Ovary (tissue), 10 donors: ENCODE measurements at places on chromosomes 2 and 18. TPM values are rescaled to one million over a fixed set of nuclear protein-coding genes. Genes with fewer than 3 reads are reported as not detected.

DNA sequence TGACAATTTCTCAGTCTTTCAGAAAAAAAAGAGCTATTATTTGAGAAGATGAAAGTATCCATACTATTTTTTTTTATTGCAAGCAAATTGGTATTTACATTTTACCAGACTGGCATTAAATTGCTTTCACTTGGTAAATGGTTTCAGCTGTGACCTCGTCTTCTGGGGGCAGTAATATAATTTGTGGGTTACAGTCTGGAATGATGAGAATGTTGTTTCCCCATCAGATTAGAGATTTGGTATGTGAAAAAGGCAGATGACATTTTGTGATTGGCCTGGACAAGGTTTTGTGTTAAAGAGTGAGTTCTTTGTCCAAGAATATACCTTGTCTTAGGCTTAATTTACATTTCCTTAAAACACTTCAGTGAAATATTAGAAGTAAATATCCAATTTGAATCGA, 390.1 kb upstream of the ST6GAL2 start:
- no peaks in the 10 kb centered on the region for H3K36me3 ChIP-seq
- no peak for DNase-seq
- H3K4me1 ChIP-seq, result no peaks in the 10 kb centered on the region
- H3K27me3 ChIP-seq, result no peaks in the 10 kb centered on the region
- H3K4me3 ChIP-seq, result no peak overlapping the region

DNA sequence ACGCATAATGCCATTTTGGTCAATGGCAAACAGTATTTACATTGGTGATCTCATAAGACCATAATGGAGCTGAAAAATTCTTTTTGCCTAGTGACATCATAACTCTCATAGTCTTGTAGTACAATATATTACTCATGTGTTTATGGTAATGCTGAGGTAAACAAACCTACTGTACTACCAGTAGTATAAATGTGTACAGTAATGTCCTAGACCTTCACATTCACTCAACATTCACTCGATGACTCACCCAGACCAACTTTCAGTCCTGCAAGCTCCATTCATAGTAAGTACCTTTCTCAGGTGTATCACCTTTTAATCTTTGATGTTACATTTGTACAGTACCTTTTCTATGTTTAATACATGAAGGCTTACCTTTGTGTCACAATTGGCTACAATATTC, 558.2 kb upstream of the PIK3C3 start:
- H3K4me1 ChIP-seq, result no peaks in the 10 kb centered on the region
- H3K27me3 ChIP-seq, result peaks cover 4% of the 10 kb centered on the region
- H3K27ac ChIP-seq, result no peak overlapping the region

- no peaks in the 10 kb centered on the region for H3K27me3 ChIP-seq
- no peak overlapping the region for H3K4me3 ChIP-seq
- no peak for DNase-seq
- H3K27ac ChIP-seq, result no peak overlapping the region
Observed at GRCh38 chr2:110858135-110858725, 125.9 kb downstream of the ACOXL start.

- no peaks in the 10 kb centered on the region for H3K27me3 ChIP-seq
- no peak for DNase-seq
- no peaks in the 10 kb centered on the region for H3K4me1 ChIP-seq
- no peaks in the 10 kb centered on the region for H3K36me3 ChIP-seq
Observed at GRCh38 chr18:23548719-23549118, 37.6 kb downstream of the NPC1 start.

Gene MERTK
- total RNA-seq, result 14.7 TPM

Gene FIGN
- total RNA-seq, result 13.5 TPM
